Lower lobe of right lung (tissue), 2 donors: ENCODE measurements at places on chromosomes 3 and 15.

DNA sequence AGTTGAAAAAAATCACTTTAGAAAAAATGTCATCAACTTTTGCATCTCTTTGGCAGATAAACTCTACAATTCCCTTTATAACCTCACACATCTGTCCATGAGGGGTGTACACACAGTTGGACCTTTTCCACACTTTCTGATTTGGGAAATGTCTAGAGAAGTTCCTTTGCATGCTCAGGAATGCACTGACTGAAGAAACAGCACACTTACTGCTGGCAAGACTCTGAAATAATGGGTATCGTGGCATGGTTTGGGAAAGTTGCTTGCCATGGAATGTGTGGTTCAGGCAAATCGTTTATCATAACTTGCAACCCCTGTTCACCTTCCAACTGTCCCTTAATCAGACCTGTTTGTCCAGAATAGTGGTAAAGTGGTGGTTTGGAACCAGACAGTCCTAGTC is 135.3 kb upstream of the TGFBR2 start:
- DNase-seq, result no peak

GRCh38 chr3:20798666-20799065 is 612.7 kb upstream of the SGO1 start:
- DNase-seq, result no peak

GRCh38 chr3:61638741-61639140 is 77.4 kb downstream of the PTPRG start:
- DNase-seq, result no peak

DNA sequence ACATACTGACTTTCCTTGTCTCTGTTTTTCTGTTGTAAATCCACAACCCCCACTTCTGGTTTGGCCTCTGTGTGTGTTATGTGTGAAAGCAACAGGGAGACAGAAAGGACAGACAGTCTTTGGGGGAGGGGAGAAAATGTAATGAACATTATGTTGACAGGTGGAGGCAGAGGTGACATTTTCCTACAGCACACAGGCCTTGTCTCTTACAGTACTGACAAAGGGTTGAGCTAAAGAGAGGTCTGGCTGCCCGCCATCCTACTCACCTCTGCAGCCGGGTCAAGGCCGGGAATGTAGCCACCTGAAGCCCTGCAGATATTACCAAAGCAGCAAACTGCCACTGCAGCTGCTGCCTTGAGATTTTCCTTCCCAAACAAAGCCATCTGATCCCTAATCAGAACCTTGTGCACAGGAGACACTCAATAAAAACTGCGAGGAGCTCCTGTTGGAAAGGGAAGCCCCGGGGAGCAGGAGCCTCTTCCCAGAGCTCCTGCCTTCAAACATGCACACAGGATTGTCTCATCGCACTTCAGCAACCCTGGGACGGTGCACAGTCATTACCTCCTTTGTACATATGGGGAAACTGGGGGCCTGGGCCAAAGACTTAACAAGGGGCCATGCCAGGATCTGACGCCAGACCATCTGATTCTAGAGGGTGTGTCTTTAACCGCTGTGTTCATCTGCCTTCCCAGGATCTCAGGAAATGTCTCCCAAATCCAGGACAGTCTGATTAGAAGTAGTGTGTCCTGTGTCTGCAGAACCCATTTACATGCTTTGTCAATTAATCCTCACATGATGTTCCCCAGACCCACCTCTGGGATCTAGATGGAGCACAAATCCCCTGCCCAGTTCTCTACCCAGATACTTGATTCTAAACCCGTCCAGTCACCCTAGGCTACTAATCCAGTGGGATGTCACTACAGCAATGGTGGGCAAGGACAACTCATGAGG is 14.2 kb downstream of the MYO5C start:
- DNase-seq, result peak; percentile 63

DNA sequence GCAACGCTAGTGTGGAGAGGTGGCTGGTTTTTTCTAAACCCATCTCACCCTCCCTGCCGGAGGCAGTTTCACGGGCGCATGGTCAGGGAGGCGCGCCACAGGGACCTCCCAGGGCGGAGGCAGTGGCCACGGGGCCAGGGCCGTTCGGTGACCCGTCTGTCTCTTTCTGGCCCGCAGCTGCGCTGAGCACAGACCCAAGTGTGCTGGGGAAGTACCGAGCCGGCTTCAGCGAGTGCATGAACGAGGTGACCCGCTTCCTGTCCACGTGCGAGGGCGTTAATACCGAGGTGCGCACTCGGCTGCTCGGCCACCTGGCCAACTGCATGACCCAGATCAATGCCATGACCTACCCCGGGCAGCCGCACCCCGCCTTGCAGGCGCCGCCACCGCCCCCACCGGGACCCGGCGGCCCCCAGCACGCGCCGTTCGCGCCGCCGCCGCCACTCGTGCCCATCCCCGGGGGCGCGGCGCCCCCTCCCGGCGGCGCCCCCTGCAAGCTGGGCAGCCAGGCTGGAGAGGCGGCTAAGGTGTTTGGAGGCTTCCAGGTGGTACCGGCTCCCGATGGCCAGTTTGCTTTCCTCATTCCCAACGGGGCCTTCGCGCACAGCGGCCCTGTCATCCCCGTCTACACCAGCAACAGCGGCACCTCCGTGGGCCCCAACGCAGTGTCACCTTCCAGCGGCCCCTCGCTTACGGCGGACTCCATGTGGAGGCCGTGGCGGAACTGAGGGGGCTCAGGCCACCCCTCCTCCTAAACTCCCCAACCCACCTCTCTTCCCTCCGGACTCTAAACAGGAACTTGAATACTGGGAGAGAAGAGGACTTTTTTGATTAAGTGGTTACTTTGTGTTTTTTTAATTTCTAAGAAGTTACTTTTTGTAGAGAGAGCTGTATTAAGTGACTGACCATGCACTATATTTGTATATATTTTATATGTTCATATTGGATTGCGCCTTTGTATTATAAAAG is 1.8 kb downstream of the HES1 start:
- DNase-seq, result peak; percentile 86

- DNase-seq, result no peak
These were observed 160.2 kb downstream of the FOXP1 start for GRCh38 chr3:71423151-71423906.

DNA sequence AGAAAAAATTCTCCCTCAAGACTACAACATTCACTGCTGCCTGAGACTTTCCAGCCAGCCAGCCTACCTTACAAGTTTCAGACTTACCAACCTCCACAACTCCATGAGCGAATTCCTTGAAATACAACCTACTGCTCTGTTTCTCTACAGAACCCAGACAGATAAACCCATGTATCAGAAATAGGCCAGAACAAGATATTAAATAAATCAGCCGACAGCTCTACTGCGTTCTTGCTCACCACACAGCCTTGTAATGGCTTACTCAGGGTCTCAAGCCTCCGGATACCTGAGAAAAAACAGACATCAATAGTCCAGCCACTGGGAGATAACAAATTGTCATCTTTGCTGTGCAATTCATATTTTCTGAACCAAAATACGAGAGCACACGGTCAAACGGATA is 43.6 kb upstream of the LIPC start:
- no peak for DNase-seq

- DNase-seq, result no peak
These were observed 5.0 kb upstream of the SGO1 start for GRCh38 chr3:20190991-20191390.

GRCh38 chr3:183272791-183273190 is 19.7 kb downstream of the B3GNT5 start:
- no peak for DNase-seq

- DNase-seq, result no peak
These were observed 686 bp upstream of the P3H2 start for GRCh38 chr3:190121383-190121782.

- no peak for DNase-seq
These were observed 105.1 kb downstream of the CHST2 start for GRCh38 chr3:143224716-143225115.

- DNase-seq, result no peak
These were observed 613.4 kb downstream of the FOXP1 start for GRCh38 chr3:70970171-70970570.
